ENCODE measurements at places on chromosomes 7 and 10.

DNA sequence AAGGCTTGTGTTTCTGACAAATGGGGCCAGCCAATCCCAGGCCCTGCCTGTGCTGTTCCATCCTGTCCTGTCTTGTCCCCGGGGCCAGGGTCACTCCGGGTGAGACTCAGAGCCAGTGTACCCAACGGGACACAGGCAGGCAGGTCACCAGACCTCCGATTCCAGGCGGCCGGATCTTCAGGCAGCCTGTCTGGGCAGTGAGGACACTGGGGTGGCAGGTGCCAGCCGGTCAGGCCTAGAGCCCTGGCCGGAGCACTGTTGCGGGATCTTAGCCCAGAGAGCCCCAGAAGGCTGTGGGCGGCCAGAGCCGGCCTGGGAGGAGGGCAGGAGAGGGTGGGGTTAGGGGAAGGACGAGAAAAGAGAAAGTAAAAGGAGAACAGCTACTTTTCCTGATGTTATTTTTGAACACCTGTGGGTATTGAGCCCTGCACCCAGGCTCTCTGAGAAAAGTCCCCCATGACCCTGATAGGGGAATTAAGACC is 134.3 kb upstream of the TNRC18 start:
- DNase-seq = no peak

DNA sequence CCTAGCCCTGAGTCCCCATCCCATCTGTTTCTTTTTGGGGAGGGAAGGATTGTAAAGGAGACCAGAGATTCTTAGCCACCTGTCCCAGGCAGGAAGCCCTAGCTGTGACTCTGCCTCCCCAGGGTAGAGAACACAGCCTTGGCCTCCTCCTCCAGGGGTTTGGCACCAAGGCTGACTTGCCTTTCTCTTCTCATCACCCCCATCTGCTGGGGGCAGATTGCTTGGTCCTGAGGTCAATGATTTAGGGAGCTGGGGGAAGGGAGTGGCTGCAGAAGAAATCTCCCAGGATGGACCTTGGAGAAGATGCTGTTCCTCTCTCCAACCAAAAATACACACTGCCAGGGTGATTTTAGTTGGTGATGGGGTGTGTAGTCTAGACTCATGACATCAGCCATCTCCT is 2.6 kb upstream of the MNX1 start:
- no peak for DNase-seq

GRCh38 chr10:72264536-72264935 is 9.2 kb upstream of the DDIT4 start:
- peak; percentile 49 for DNase-seq

GRCh38 chr7:100826514-100827329 is 601 bp downstream of the EPHB4 start:
- peak; percentile 24 for DNase-seq

GRCh38 chr7:9691286-9691685 is 1257.9 kb downstream of the NXPH1 start:
- DNase-seq = no peak

DNA sequence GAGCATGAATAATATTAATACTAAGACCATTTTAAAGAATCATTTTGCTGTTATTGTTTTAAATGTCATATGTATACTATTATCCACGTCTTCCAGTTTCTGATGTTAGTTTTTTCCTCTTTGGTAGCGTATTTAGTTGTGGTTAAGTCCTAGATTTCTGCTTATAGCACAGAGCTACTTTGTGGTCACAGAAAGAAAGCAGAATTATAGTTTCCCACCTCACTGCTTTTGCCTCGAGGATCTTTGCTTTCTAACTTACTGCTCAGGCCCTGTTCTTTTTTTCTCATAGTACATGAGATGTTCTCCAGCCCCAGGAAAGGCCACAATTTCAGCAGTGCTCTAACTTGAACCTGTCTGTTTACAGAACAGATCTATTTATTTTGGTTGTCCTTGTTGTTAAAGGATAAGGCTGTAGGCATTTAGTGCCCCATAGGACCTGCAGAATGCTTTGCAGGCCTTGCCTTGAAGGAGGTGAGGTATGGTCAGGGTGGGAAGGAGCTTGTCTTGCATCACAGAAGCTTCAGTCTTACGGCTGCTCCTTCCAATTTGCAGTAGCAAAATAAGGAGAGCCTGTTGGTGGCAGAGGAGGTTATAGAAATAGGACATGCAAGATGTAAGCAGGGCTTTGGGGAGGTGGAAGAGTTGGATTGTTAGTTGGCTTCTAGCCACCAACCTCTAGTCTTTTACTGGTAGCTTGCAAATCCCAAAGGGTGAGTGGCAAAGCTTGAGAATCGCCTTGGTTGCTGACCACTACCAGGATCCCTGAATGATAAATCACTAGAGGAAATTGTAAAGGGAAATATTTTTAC is 129.1 kb downstream of the LRRC4 start:
- no peak for DNase-seq

GRCh38 chr7:79478386-79478785 is 24.9 kb upstream of the MAGI2 start:
- DNase-seq = no peak

DNA sequence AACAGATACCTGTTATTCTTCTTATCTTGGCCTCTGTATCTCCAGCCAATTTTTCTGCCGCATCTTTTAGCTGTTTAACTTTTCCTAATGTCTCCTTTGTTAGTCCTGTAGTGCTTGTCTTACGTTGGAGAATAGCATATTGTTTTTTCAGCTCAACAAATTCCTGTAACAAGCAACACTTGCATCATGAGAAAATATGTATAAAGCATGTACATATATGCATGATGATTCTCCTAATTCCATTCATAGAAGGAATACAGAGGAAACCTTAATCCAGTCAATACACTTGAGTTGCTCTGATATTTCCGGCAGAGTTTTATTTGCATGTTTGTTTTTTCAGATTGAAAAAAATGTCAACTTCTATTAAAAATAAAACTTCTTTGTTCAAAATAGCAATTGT is 26.1 kb upstream of the LAMB1 start:
- no peak for DNase-seq
